ENCODE measurements at places on chromosomes 1 and 21. TPM values are rescaled to one million over a fixed set of nuclear protein-coding genes. Genes with fewer than 3 reads are reported as not detected.

FCGR3A gene
- 3.2 TPM for polyA plus RNA-seq

TNFSF18 gene
- polyA plus RNA-seq: not detected

NUP210L gene
- not detected for polyA plus RNA-seq

NECTIN4 gene
- polyA plus RNA-seq: not detected

CPTP gene
- polyA plus RNA-seq: 57.6 TPM

KCNE2 gene
- polyA plus RNA-seq: not detected

ARHGEF10L gene
- polyA plus RNA-seq: 65.8 TPM

MPL gene
- 0.11 TPM for polyA plus RNA-seq

MATN1 gene
- polyA plus RNA-seq: not detected

PRPF38B gene
- 19.5 TPM for polyA plus RNA-seq

TIE1 gene
- polyA plus RNA-seq: 25.1 TPM

VHLL gene
- polyA plus RNA-seq: not detected

F11R gene
- 7.4 TPM for polyA plus RNA-seq

S100A8 gene
- polyA plus RNA-seq: 32.3 TPM

TNFRSF14 gene
- polyA plus RNA-seq: 13.6 TPM

CNN3 gene
- 63.4 TPM for polyA plus RNA-seq

HIVEP3 gene
- 4.1 TPM for polyA plus RNA-seq

ADAM30 gene
- not detected for polyA plus RNA-seq

TDRD10 gene
- polyA plus RNA-seq: 2.9 TPM

ABCD3 gene
- 65.0 TPM for polyA plus RNA-seq

COL24A1 gene
- polyA plus RNA-seq: 0.07 TPM

LYST gene
- 3.4 TPM for polyA plus RNA-seq

DENND2D gene
- polyA plus RNA-seq: 0.99 TPM

CYP4A22 gene
- polyA plus RNA-seq: not detected
